ENCODE measurements at places on chromosomes 3 and 15.

- DNase-seq = no peak
These were observed 17.0 kb upstream of the RPN1 start for GRCh38 chr3:128667641-128668040.

GRCh38 chr3:126982471-126983175 lies at the start of gene PLXNA1:
PLXNA1 (plus strand) TSS chr3:126983115; CDS start chr3:126988594, 5,479 bp downstream.
- peak; percentile 65 for DNase-seq

- DNase-seq = no peak
These were observed 173.4 kb downstream of the XXYLT1 start for GRCh38 chr3:195097331-195098255.

DNA sequence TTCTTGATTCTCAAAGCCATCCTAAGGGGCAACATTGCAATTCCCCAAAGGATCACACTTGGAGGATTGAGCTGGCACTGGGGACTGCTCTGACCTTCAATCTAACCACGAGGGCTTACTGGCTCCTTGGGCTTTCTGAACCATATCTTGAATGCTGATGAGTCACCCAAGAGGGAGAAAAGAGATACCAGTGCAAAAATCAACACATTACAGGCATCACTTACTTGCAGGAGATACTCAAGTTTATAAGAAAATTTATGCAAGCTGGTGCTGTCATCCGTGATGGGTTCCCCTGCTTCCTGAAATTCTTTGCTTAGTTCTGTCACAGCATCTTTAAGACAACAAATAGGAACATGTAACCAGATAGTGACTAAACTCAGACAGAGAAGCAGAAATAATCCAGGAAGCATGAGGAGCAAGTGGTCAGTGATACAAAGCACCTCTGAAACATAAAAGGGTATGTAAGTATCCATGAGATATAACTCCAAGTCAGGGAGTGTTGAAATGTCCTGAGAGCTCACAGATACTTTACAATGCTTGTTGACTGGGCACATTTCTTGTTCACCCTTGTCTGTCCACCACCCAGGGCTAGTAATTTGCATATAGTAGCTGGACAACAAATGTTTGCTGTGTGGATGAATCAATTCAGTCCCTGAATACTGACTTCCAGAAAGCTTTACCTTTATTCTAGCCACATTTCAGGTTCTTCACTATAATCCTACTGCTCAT lies 14.1 kb downstream of the FYCO1 start:
- no peak for DNase-seq

- DNase-seq = no peak
These were observed 16.7 kb upstream of the ISLR start for GRCh38 chr15:74156678-74157411.
